ENCODE measurements at places on chromosomes 2 and 18. TPM values are rescaled to one million over a fixed set of nuclear protein-coding genes. Genes with fewer than 3 reads are reported as not detected.

Gene KLHL29
- 2.5 TPM for total RNA-seq

Gene IL36G
- total RNA-seq = not detected

Gene FSHR
- not detected for total RNA-seq

Gene ITGA6
- total RNA-seq = 38.4 TPM

Gene COPS9
- 206 TPM for total RNA-seq

Gene CNOT9
- total RNA-seq = 68.4 TPM

Gene MREG
- total RNA-seq = 2.0 TPM

Gene NMUR1
- not detected for total RNA-seq

Gene IL1RN
- total RNA-seq = not detected

Gene ANKRD23
- 0.89 TPM for total RNA-seq

Gene DNAJC10
- 54.0 TPM for total RNA-seq

Gene FBXO15
- 0.34 TPM for total RNA-seq

Gene GCG
- total RNA-seq = not detected

Gene PSMA8
- total RNA-seq = not detected

Gene ARHGEF33
- total RNA-seq = not detected

Gene ANO7
- 0.30 TPM for total RNA-seq

Gene SERPINB13
- not detected for total RNA-seq

Gene CRYGD
- total RNA-seq = not detected

Gene KCNE4
- 2.0 TPM for total RNA-seq

Gene COL4A4
- total RNA-seq = 0.15 TPM

Gene AOX1
- 36.7 TPM for total RNA-seq

Gene SERPINB3
- not detected for total RNA-seq

Gene CD8A
- total RNA-seq = not detected

Gene DPYSL5
- not detected for total RNA-seq

Gene SPATA3
- not detected for total RNA-seq

Gene SMARCAL1
- total RNA-seq = 16.1 TPM

Gene PAPOLG
- 6.1 TPM for total RNA-seq

Gene ATL2
- 39.0 TPM for total RNA-seq

Gene MLPH
- 27.2 TPM for total RNA-seq

Gene SNRNP200
- total RNA-seq = 60.5 TPM

Gene MARCO
- not detected for total RNA-seq

Gene CGREF1
- total RNA-seq = 1.5 TPM

Gene HTR2B
- total RNA-seq = under 0.01 TPM

Gene POTEI
- not detected for total RNA-seq

Gene GLI2
- total RNA-seq = 6.2 TPM

Gene DARS1
- 62.5 TPM for total RNA-seq

Gene GBX2
- not detected for total RNA-seq

Gene CD226
- total RNA-seq = under 0.01 TPM

Gene FHOD3
- total RNA-seq = 2.9 TPM

Gene UPP2
- not detected for total RNA-seq

Gene AQP12B
- total RNA-seq = not detected

Gene FEV
- not detected for total RNA-seq

Gene MOGAT1
- not detected for total RNA-seq

Gene SERPINB4
- not detected for total RNA-seq

Gene CREG2
- total RNA-seq = 0.34 TPM

Gene ANKAR
- 0.67 TPM for total RNA-seq

Gene FOXD4L1
- total RNA-seq = not detected

Gene DNMT3A
- total RNA-seq = 10.6 TPM

Gene PLEK
- total RNA-seq = not detected

Measured in bronchus fibroblast of lung (primary cell).